RKO (cell line): ENCODE measurements at places on chromosomes 12 and 14.

GRCh38 chr14:104919993-104920315, 4.7 kb upstream of the PLD4 start:
- no peak for DNase-seq

- no peak for DNase-seq
These were observed 27.4 kb downstream of the MMP17 start for GRCh38 chr12:131855521-131856142.

GRCh38 chr12:124098101-124098757, 125.2 kb downstream of the ZNF664 start:
- no peak for DNase-seq

- DNase-seq: no peak
These were observed 348.2 kb downstream of the DPF3 start for GRCh38 chr14:72545411-72546311.

DNA sequence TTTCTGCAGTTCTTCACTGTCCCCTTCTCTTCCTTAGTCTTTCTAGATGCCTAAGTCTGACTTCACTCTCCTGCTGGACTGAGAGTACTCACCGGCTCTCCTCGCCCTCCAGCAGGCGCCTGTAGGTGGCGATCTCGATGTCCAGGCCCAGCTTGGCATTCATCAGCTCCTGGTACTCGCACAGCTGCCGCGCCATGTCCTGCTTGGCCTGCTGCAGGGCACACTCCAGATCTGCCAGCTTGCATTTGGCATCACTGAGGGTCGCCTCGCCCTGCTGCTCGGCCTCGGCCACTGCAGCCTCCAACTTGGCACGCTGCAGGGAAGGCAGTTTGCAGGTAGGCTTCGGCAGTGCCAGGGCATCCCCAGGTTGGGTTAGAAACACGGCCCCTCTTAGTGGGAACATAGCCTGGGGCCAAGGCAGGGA, 5.2 kb downstream of the KRT84 start:
- no peak for DNase-seq

- DNase-seq: peak; percentile 19
These were observed 37.0 kb upstream of the TMEM263 start for GRCh38 chr12:106918746-106919145.

- no peak for DNase-seq
These were observed 274.1 kb downstream of the ADAMTS20 start for GRCh38 chr12:43277651-43278540.

DNA sequence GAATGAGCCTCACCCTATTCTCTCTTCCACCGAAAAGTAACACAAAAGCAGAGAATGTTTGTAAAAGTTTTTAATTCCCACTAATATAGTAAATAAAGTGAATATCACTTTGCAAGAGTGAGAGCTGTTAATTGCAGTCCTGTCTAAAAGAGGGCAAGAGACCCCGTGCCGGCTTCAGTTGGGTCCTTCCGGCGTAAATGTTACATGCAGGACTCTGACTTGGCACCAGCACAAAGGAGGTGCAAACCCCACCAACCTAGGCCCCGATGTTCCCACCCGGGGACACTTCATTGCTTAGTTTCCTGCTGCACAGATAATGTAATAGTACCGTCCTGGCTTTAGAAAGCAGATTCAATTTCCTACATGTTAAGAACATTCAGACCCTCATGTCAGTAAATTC, 66.0 kb upstream of the DYNC1H1 start:
- DNase-seq: no peak

GRCh38 chr14:69432364-69432763, 33.9 kb downstream of the SLC39A9 start:
- no peak for DNase-seq

DNA sequence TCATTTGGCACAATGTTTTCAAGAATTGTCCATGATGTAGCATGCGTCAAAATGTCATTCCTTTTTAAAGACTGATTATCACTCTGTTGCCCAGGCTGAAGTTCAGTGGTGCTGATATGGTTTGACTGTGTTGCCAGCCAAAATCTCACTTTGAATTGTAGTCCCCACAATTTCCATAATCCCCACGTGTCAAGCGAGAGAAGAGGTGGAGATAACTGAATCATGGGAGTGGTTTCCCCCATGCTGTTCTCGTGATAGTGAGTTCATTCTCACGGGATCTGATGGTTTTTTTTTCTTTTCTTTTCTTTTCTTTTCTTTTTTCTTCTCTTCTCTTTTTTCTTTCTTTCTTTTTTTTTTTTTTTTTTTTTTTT, 21.8 kb upstream of the LRRK2 start:
- no peak for DNase-seq

GRCh38 chr14:80780500-80780899, 161.0 kb downstream of the CEP128 start:
- DNase-seq: no peak

GRCh38 chr12:30573145-30573544, 122.5 kb downstream of the IPO8 start:
- DNase-seq: no peak

- DNase-seq: no peak
These were observed 106.6 kb downstream of the PRICKLE1 start for GRCh38 chr12:42482748-42483520.

- DNase-seq: no peak
These were observed 181.9 kb upstream of the SLC38A2 start for GRCh38 chr12:46554460-46554859.

- no peak for DNase-seq
These were observed 16.5 kb upstream of the GABARAPL1 start for GRCh38 chr12:10196210-10196609.

DNA sequence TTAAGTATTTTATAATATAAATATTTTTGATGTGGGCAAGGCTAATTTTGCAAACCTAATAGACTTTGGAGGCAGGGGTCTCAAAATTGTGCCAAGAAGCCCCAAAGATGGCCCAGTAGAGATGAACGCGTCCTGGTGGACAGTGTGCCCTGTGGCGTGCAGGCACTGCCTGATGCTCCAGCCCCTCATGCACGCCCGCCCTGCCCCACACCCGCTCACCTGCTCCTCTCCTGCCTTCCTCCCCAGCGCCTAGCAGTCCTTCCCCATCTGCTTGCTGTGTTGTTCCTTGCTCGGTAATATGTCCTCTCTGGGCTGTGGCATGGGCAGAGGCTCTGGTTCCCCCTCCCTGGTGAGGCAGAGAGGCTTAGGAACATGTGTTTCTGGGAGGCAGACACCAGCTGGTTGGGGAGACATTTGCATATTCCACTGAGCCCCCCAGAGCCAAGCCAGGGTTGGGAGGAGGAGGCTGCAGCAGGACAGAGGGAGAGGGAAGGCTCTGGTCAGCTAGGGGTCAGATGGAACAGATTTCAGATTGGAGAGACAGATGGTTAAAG, 46.8 kb upstream of the GPATCH2L start:
- DNase-seq: no peak

GRCh38 chr14:95503365-95504134, 12.9 kb downstream of the SYNE3 start:
- no peak for DNase-seq

DNA sequence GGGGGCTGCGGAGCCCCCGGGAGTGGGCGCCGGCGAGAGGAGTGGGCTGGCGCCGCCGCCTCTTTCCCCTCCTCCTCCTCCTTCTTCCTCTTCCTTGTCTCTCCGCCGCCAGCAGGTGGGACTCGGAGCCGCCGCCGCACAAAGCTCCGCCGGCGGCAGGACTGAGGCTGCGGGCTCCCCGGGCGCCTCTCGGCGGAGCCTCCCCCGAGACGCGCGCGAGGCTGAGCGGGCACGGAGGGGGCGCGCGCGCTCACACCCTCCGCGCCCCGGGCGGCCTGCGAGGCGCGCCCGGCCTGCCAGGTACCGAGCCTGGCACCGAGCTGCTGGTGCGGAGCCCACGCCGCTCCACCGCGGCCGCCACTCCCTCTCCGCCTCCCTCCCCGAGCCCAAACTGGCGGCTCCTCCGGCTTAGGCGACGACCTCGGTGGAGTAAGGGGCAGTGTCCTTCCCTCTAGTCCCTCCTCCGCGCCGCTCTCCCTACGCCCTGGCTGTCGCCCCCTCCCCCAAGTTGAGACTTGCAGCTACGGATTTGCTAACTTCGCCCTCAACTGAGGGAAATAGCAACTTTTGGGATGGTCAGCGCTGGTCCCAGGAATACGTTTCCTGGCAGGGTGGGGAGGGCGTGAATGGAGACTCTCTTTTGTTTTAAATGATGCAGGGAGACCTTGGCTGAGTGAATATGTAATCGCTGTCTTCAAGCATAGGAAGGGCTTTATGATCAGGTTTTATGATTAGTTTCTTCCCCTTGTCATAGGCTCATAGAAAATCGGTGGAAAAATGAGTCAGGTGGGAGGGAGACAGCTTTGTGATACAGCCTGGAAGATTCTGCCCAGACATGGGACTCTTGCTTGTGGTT, 199.5 kb upstream of the CAND1 start:
- peak; percentile 39 for DNase-seq

GRCh38 chr14:54117396-54117795, 160.8 kb upstream of the BMP4 start:
- no peak for DNase-seq

GRCh38 chr14:99035712-99036610, 236.0 kb downstream of the BCL11B start:
- no peak for DNase-seq

- no peak for DNase-seq
These were observed 146.4 kb upstream of the CCDC198 start for GRCh38 chr14:57640036-57640435.

GRCh38 chr12:20319366-20319765, 49.0 kb upstream of the PDE3A start:
- no peak for DNase-seq

- peak; percentile 84 for DNase-seq
These were observed at the start of gene BICD1 for GRCh38 chr12:32106517-32107358. BICD1 (plus strand) TSS chr12:32106847; CDS start chr12:32107332, 485 bp downstream.

DNA sequence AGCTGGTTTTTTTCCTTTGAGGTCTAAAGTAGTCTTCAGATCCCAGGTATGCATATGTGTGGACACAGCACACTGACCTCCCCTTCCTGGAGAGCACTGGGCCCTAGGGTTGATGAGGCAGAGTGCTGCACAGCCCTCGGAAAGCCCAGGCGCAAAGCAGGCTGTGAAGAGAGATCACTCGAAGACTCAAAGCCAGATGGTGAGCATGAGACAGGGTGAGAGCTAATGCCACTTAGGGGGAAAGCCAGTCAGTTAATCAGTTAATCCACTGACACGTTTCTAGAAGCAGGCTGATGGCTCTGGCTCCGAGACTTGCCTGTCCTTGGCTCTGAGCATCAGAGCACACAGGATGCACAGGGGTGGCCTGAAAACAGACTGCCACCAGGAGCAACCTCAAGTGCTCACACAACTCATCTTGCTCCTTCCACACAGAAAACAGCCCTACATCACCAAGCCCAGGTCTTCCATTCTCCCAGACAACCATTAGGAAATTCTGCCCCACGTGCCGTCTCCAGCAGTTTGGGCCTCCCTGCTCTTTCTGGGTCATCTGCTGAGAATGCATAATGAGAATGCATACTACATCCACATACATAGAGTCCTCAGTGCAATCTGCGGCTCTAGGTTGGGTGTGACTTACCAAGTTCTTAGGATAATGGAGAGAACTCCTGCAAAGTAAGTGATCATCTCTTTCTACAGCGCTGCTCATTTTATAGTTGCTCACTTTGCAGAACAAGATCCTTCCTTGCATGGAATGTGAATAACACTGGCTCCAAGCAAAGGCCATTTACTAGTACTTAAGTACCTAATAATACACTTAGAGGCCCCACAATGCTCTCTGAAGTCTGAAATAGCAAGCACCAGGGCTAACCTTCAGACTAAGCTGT, 12.0 kb downstream of the AQP6 start:
- DNase-seq: no peak

- DNase-seq: no peak
These were observed 17.5 kb downstream of the YY1 start for GRCh38 chr14:100256339-100256895.

DNA sequence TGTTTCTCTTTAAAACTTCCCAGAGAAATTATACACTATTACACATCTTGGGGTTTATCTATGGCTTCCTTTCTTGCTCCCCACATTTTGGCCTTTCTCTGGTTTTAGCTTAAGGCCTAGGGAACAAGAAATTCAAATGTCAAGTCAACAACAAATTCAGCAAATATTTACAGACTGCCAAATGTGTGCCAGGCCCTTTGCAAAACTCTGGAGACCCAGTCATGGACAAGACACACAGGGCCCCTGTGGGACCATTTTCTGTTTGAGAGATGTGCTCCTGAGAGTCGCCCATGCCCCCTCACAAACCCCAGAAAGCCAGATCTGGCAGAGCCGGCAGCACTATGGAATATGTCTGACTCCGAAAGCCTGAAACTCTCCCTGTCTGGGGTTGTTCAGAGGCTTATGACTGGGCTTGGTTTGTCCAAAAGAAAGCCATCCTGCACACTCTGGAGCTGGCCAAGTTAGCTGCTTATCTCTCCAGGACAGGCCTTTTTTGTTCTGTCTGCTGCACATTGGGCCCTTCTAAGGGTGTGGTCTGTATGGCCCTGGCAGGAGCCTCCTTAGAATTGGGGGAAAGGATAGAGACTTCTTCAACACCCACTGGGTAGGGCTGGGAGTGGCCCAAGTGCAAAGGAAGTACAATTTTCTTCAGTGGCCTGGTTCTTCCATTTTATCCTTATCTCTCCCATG, 1.1 kb upstream of the KRT3 start:
- no peak for DNase-seq

GRCh38 chr12:53096759-53097158, 708 bp upstream of the IGFBP6 start:
- no peak for DNase-seq

- DNase-seq: no peak
These were observed 46.4 kb upstream of the FOS start for GRCh38 chr14:75232191-75232590.

DNA sequence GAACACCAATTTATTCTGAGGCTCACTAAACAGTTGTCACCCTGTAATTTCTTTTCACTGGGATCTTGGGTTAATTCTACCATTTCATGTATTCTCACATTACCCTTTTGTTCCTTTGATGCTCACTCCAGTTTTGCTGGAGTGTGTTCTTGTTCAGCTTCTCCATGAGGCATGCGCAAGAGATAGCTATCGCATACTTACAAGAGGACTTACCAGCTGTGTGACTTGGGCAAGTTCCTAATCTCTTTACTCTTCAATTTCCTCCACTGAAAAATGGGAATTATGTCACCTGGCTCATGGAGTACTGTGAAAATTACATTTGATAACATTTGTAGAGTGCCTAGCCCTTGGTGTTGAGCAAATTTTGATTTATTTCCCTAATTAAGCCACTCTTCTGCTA, 56.5 kb upstream of the JDP2 start:
- no peak for DNase-seq
